ENCODE measurements at places on chromosomes 16 and 17. TPM values are rescaled to one million over a fixed set of nuclear protein-coding genes. Genes with fewer than 3 reads are reported as not detected.

GRCh38 chr17:49845321-49845720 lies 2.5 kb downstream of the TAC4 start:
- no peaks in the 10 kb centered on the region for H3K27me3 ChIP-seq
- H3K4me3 ChIP-seq, result no peak overlapping the region
- no peak for DNase-seq
- no peak overlapping the region for H3K27ac ChIP-seq
- no peaks in the 10 kb centered on the region for H3K36me3 ChIP-seq
- H3K4me1 ChIP-seq, result no peaks in the 10 kb centered on the region

DNA sequence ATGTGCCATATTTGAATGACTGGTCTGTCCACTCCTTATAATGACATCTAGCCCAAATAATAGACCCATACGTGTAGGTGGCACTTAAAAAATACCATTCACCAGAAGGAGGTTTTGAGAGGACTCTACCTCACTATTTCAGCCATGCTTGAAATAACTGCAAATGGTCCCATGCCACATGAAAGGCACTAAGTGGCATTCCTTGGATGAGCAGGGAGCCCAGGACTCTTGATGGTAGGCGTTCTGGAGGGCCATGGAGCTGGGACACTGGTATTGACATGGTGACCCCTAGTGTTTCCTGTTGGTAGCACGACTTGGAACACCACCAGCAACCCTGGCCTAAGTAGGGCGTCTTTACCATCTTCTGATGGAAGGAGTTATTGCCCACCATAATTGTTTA lies 148.7 kb upstream of the ZFHX3 start:
- H3K4me3 ChIP-seq, result no peak overlapping the region
- H3K27ac ChIP-seq, result no peak overlapping the region
- H3K36me3 ChIP-seq, result no peaks in the 10 kb centered on the region
- H3K4me1 ChIP-seq, result no peaks in the 10 kb centered on the region

DNA sequence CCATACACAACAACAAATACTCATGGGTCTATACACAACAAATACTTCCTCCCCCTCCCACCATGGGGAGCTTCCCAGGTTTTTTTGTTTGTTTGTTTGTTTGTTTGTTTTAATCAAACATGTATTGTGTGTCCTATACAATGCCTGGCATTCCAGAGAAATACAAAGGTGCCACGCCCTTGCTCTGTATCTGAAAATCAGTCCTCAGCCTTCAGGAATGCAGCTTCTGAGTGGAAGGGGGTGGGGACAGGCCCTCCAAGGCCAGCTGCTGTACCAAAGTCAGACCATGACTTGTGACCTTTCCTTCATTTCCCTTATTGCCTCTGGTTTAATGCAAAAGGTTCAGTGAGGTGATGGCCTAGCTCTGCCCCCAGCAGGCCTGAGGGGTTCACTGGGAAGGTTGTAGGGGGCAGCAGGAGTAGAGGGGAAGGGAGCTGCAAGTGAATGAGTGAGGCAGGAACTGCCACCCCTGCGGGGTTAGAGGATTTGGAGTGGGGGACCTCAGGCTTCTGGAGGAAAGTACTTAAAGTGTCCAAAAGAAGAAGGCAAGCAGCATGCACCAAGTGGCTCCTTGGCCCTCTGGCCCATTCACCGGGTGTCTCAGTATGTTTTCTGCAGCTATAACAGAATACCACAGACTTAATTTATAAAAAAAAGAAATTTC lies 105.2 kb downstream of the CLEC16A start:
- no peak overlapping the region for H3K27ac ChIP-seq
- no peak overlapping the region for H3K4me3 ChIP-seq
- H3K4me1 ChIP-seq, result no peaks in the 10 kb centered on the region

DNA sequence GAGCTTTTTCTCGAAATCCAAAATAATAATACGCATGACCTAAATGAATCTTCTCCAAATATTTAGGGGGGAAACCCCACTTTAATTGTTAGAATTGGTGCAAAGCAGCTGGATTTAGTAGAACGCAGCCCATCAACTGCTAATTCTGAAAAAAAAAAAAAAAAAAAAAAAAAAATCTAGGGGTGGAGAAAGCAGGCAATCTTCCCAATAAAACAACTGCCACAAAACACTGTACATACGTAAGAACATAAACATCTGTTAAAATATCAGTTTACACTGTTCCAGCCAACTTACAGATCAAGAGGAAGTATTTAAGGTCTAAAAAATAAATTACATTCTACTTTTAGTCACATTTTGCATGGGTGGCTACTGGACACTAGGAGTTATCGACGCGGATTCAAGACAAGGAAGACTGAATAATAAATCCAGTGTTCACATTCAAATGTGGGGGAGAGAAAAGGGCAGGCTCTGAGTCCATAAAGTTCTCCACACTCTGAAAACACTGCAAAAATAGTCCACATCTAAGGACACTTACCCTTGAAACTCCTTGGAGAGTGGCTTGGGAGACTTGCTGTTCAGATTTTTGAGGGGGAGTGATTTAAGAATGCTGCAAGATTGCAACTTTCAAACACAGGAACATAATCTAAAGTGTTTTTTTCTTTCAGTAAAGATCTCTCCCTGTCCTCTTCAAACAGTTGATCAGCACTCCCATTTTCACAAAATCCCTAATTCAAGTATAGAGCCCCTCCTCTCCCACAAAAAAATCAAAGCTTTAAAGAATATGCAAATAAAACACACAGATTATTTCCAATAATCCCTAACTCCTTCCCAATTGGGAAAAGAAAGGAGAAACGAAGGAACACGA lies 1.3 kb downstream of the APPBP2 start:
- H3K27me3 ChIP-seq, result no peaks in the 10 kb centered on the region
- peaks cover 8% of the 10 kb centered on the region for H3K4me1 ChIP-seq
- H3K27ac ChIP-seq, result peak overlapping the region; percentile 99
- H3K4me3 ChIP-seq, result peak overlapping the region; percentile 99

DNA sequence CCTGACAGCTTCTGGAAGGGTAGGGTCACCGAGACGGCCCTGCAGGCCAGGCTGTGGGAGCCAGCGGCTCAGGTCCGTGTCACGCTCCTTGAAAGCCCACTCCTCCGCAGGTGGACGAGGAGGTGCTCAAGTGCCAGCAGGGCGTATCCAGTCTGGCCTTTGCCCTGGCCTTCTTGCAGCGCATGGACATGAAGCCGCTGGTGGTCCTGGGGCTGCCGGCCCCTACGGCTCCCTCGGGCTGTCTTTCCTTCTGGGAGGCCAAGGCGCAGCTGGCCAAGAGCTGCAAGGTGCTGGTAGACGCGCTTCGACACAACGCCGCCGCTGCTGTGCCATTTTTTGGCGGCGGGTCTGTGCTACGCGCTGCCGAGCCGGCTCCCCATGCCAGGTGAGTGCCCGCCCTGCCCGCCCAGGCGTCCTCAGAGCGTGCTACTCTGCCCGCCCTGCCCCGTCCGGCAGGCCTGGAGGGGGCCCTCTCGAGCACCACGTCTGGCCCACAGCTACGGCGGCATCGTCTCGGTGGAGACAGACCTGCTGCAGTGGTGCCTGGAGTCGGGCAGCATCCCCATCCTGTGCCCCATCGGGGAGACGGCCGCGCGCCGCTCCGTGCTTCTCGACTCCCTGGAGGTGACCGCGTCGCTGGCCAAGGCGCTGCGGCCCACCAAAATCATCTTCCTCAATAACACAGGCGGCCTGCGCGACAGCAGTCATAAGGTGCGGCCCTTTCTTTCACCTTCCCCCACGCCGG lies 1.3 kb downstream of the NAGS start:
- H3K27me3 ChIP-seq, result peaks cover 20% of the 10 kb centered on the region
- H3K27ac ChIP-seq, result peak overlapping the region; percentile 83
- H3K36me3 ChIP-seq, result no peaks in the 10 kb centered on the region
- no peak overlapping the region for H3K4me3 ChIP-seq
- DNase-seq, result peak; percentile 11

LLGL2 gene
- 24.2 TPM for total RNA-seq

DNA sequence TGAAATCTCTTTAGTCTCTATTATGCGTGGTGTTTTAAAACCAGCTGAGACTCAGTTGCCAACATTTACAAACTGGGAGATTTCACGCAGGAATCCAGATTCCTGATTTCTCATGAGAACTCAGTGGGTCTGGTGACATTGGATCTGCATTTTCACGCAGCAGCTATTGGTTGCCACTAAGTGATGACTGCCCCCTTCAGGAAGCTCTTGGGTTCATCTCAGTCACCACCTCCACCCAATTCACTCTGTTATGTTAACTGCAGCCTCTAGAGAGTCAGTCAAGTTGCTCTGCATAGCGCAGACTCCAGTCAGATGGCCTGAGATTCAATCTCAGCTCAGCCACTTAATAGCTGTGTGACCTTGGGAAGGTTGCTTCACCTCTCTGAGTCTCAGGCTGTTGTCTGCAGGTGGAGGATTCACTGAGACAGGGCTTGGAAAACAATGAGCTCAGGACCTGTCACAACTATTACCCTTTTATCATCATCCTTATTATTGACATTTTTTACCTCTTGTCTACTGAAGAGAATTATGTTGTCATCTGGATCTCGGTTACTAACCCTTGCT lies 6.4 kb downstream of the SHISA9 start:
- H3K27ac ChIP-seq, result no peak overlapping the region
- no peaks in the 10 kb centered on the region for H3K4me1 ChIP-seq
- no peaks in the 10 kb centered on the region for H3K36me3 ChIP-seq
- DNase-seq, result no peak
- H3K4me3 ChIP-seq, result no peak overlapping the region
- peaks cover 10% of the 10 kb centered on the region for H3K27me3 ChIP-seq

GGT6 gene
- 2.8 TPM for total RNA-seq

EPOP gene
- total RNA-seq, result 9.4 TPM

- no peaks in the 10 kb centered on the region for H3K27me3 ChIP-seq
- no peak for DNase-seq
- no peak overlapping the region for H3K4me3 ChIP-seq
- peaks cover 69% of the 10 kb centered on the region for H3K4me1 ChIP-seq
Measured at GRCh38 chr16:17365591-17366298, 105.0 kb downstream of the XYLT1 start.

CCL7 gene
- total RNA-seq, result not detected

USH1G gene
- total RNA-seq, result 0.42 TPM

DNA sequence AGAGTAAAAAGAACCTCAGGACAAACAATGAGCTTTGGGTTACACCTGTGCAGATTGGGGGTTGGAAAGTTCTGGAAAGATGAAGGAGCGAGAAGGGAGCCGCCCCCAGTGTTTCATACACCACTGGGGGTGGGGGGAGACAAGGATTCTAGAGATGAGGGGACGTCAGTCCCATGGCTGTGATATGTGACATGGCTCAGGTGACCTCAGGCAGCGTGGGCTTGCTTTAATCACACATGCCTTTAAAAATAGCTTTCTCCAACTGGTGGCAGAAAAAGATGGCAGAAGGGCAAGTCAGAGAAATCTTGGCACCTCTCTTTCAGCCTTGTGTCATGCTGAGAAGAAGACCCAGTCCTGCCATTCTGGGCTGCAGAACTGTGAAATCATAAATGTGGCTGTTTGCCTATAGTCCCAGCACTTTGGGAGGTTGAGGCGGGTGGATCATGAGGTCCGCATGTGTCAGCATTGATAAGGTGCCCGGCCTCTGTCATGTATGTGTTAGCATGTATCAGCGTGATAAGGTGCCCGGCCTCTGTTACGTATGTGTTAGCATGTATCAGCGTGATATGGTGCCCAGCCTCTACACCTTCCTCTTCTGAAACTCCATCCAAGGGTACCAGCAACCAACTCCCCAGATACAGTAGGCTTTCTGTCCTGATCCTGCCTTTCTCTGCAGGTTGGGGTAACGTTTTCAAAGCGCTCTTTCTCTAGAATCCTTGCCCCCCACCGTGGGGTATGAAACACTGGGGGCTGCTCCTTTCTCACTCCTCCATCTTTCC lies 25.0 kb downstream of the WIPI1 start:
- H3K4me1 ChIP-seq, result no peaks in the 10 kb centered on the region
- no peaks in the 10 kb centered on the region for H3K27me3 ChIP-seq
- no peak for DNase-seq
- H3K36me3 ChIP-seq, result no peaks in the 10 kb centered on the region

DNA sequence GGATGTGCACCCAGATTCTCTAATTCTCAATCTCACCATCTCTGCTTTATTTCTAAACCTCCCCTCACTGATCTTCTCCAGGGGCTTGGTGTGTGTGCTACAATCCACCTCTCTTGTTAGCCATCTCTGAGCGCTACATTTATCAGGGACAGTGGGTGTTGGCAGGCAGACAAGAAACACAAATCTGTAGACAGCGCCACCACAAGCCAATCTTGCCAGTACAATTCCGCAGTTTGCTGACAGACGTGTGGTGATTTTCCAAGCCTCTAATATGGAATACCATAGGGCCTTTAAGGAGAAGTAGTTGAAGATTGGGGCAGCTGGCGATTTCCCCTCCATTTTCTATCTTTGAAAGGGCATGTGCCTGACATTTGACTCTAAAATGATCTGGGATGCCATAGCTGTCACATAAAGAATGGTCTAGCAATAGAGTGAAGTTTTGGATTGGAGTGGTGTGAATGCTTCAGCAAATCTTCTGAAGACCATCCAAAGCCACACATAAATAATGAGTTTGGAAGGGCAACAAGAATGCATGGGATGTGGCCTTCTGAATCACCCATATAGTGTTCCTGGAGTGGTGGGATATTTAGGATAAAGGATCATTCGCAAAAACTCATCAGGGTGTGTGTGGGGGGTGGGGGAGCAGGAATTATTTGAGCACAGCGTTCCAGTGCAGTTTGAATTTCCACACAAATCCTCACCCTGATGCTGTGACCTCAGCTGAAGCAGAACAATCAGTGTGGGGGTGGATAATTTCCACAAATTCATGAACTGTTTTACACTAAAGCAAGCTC lies 12.0 kb upstream of the ANKFN1 start:
- DNase-seq, result no peak
- H3K27ac ChIP-seq, result no peak overlapping the region
- H3K4me3 ChIP-seq, result no peak overlapping the region
- H3K27me3 ChIP-seq, result no peaks in the 10 kb centered on the region
- no peaks in the 10 kb centered on the region for H3K4me1 ChIP-seq

DNA sequence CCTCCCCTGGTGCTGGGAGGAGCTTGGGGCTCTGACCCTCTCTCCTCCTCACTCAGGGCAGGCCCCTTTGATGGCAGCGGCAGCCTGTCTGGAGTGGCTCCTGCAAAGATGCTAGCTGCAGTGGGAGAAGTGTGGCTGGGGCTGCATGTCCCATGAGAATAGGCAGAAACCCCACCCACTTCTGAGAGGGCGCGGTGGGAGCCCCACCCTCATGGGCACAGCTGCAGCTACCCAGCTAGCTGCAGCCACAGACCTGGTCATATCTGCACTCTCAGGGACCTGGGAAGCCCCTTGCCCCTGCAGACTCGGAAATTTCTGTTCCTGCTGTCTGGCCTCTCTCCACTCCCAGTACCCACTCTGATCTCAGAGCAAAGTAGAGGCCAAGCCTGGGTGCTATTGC lies 72.2 kb upstream of the BRD7 start:
- no peaks in the 10 kb centered on the region for H3K4me1 ChIP-seq
- H3K27me3 ChIP-seq, result no peaks in the 10 kb centered on the region
- H3K27ac ChIP-seq, result no peak overlapping the region
- no peaks in the 10 kb centered on the region for H3K36me3 ChIP-seq
- no peak overlapping the region for H3K4me3 ChIP-seq
- no peak for DNase-seq

DNA sequence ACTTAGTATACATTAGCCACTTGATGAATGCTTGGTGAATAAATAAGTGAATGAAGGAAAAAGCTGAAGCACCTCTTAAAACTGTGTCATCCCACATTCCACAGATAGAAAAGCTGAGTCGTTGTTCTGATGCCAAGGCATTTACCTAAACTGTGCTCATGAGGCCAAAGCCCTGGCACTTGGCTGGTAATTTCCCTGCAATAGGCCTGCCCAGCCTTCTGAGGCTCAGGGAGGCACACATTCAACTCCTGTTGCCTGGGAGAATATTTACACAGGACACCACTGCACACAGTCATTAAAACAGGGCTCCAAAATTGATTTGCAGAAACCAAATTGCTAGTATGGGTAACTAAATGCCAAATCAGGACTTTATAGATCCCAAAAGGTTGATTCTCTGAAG lies 333.0 kb upstream of the C16orf82 start:
- no peaks in the 10 kb centered on the region for H3K36me3 ChIP-seq
- H3K4me1 ChIP-seq, result no peaks in the 10 kb centered on the region
- no peak overlapping the region for H3K4me3 ChIP-seq
- no peak for DNase-seq
- no peak overlapping the region for H3K27ac ChIP-seq
